MV-4-11 (cell line): ENCODE measurements at places on chromosomes 12 and 14.
A peak's percentile ranks its signal among the peaks of the same experiment; 100 is the strongest.

GRCh38 chr12:92585115-92585727, 117.6 kb upstream of the PLEKHG7 start:
- peak; percentile 68 for DNase-seq

GRCh38 chr12:4135919-4136605, 137.5 kb upstream of the CCND2 start:
- DNase-seq, result peak; percentile 98

DNA sequence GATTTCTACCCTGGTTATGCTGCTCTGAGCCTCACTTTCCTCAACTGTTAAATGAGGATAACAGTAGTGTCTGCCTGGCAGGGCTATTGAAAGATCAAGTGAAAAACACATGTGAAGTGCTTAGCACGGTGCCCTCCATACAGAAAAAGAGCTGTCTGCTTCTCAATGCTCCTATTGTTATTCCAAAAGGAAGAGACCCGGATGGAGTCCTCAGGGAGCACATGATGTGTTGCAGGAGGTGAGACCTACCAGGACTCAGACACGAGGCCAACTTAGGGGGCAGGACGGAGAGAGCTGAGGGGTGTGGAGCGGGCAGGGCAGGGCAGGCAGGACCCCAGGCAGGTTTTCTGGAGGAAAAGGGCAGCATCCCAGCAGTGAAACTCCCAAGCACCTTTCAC, 8.9 kb downstream of the FAIM2 start:
- DNase-seq, result no peak

GRCh38 chr14:57078054-57078453, 190.7 kb downstream of the EXOC5 start:
- DNase-seq, result no peak

DNA sequence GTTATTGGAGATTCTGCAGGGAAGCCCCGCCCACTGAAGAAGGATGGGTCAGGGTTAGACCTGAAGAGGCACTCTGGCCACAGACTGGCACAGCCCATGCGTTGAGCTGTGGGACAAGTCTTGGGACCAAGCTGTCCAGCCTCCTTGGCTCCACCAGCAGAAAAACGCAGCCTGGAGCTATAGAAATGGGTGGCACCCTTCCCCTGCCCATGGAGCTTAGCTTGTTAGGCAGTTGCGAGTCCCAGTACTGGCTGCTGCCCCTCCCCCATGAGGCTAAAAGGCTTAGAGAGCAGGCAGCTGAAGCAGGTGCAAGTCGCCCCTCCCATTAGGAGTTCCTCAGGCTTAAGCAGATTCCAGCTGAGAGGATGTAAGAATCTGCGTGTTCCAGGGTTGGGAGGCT, 1124.0 kb upstream of the TMEM132C start:
- peak; percentile 29 for DNase-seq

DNA sequence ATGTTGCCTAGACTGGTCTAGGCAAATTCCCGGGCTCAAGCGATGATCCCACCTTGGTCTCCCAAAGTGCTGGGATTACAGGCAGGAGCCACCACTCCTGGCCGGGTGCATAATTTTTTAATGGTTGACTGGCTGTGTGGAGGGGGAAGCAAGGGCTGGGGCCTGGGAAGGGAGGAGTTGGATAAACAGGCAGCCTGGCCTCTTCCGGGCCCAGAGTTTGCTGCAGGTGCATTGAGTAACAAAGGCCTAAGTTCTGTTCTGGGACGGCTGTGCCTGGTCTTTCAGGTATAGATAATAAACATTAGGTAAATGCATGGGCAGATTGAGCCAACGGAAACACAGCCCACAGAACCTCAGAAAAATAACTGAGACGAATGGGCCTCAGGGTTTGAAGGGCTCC, 191.3 kb upstream of the TBX3 start:
- no peak for DNase-seq

- DNase-seq, result peak; percentile 70
Measured at GRCh38 chr12:43318021-43318420, 234.0 kb downstream of the ADAMTS20 start.

GRCh38 chr14:73058224-73058921, at the start of gene RBM25:
RBM25 (plus strand) TSS chr14:73058534; CDS start chr14:73071642, 13,108 bp downstream.
- DNase-seq, result peak; percentile 99

- DNase-seq, result no peak
Measured at GRCh38 chr14:58862416-58863160, 224.8 kb downstream of the DACT1 start.

DNA sequence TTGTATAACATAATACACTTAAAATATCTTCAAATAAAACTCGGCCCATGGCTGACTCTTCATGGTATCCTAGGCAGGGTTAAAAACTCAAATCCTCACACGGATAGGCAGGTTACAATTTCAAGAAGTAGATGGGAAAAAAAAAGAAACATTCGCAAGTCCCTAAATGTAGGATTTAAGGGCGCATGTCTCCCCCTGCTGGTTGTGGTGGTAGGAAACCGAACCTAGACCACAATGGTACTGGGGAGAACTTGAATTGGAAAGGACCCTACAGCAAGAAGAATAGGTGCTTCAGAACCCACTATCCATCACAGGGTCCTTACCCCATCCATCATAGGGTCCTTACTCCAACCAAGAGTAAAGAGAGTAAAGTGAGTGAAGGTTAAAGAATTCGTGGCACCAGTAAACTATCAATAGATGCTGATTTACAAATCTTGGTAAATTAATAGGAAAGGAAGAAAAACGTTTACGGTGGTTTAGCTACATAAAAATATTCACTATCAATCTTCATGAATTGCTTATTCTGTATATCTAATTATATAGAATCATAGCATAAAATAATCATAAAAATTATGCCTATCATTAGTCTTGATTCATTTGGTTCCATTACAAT, 3.3 kb upstream of the CIPC start:
- peak; percentile 75 for DNase-seq

- no peak for DNase-seq
Measured at GRCh38 chr12:103965255-103965589, 450 bp upstream of the TDG start.

- DNase-seq, result no peak
Measured at GRCh38 chr12:45930369-45930768, 60.0 kb downstream of the SCAF11 start.

DNA sequence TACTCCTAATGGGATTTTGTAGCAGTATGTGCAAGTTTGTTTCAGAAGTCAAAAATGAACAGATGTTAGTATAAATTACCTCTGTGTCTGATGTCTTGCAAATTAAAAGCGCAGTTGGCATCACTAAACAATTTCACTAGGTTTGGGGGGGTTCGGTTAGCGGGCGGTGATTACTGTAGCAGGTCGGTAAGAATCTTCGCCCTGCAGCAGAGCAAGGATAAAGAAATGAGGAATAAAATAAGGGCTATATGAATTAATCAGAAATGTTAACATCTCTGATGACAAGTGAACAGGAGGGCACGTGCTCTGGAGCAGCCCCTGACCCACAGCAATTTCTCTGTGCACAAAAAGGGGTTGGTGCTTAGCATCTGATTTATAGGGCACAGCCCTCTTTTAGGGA, 43.6 kb upstream of the VSX2 start:
- DNase-seq, result no peak

GRCh38 chr14:81447021-81447764, 47.1 kb upstream of the STON2 start:
- no peak for DNase-seq

GRCh38 chr12:66956300-66956699, 277.4 kb upstream of the GRIP1 start:
- DNase-seq, result no peak

GRCh38 chr12:127083008-127083949, 1183.7 kb upstream of the TMEM132C start:
- DNase-seq, result peak; percentile 31
